ENCODE measurements at places on chromosomes 3 and 15.

- no peak for DNase-seq
Measured at GRCh38 chr3:176075046-176075445, 1122.2 kb downstream of the TBL1XR1 start.

- DNase-seq = no peak
Measured at GRCh38 chr15:82537351-82537908, 2.8 kb downstream of the RPS17 start.

GRCh38 chr3:20666091-20666490, 480.1 kb upstream of the SGO1 start:
- no peak for DNase-seq

GRCh38 chr3:22982981-22983587, 220.0 kb upstream of the UBE2E2 start:
- DNase-seq = no peak

- DNase-seq = no peak
Measured at GRCh38 chr15:80462836-80463512, 58.8 kb downstream of the ARNT2 start.

DNA sequence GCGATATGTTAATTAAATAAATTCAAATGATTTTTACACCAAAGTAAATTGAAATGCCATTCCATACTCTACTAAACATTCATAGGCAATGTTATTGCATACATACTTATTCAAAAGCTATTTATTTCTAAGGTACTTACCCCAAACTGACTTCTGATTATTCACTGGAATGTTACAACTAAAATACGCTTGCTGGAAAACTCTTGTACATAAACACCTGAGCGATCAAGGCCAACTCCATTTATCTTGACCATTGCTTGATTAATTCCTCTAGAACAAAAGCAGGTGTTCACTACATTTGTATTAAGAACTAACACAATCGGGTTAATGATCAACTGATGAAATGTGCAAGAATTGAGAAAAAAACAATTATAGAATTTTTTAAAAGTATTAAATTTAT, at the start of gene SERPINI2:
TSS of gene SERPINI2 (minus strand) at position 180 of the 400 bp plus-strand sequence. CDS start 2,208 bp downstream, outside the sequence.
- no peak for DNase-seq

GRCh38 chr15:90211440-90212143, 10.5 kb downstream of the SEMA4B start:
- DNase-seq = no peak

GRCh38 chr15:66399276-66399675, 12.6 kb downstream of the MAP2K1 start:
- no peak for DNase-seq

DNA sequence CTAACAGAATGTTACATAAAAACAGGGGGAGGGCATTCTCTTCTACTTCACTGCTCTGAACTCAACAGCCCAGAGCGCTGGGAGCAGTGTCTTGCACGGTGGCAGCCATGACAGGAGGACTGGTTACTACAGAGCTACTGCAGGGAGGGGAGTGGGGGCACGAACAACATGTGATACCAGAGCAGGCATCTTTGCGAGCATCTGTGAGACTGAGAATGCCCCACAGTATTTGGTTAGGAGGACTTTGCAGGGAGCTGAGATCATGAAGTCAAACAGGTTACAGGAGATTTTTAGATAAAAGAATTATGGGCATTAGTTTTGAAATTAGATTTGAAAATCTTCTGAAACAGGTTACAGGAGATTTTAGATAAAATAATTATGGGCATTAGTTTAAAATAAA, 58.8 kb upstream of the GOLGA8B start:
- DNase-seq = no peak
